ENCODE measurements at places on chromosomes 5 and 9. TPM values are rescaled to one million over a fixed set of nuclear protein-coding genes. Genes with fewer than 3 reads are reported as not detected.

ZCCHC9 gene
- total RNA-seq = 34.9 TPM

FGD3 gene
- total RNA-seq = not detected

PCDHB15 gene
- 1.8 TPM for total RNA-seq

KIF4B gene
- under 0.01 TPM for total RNA-seq

PRRX2 gene
- total RNA-seq = 4.6 TPM

MPDZ gene
- total RNA-seq = 59.1 TPM

BTNL8 gene
- not detected for total RNA-seq

ZNF354B gene
- 9.4 TPM for total RNA-seq

C6 gene
- total RNA-seq = 0.26 TPM

CCDC192 gene
- not detected for total RNA-seq

MYORG gene
- 0.83 TPM for total RNA-seq

- no peak for DNase-seq
Observed at GRCh38 chr9:33959725-33960124, 89.0 kb downstream of the UBAP2 start.

GRCh38 chr5:172280929-172281328 lies 2.6 kb downstream of the UBTD2 start:
- peak; percentile 54 for DNase-seq

DNA sequence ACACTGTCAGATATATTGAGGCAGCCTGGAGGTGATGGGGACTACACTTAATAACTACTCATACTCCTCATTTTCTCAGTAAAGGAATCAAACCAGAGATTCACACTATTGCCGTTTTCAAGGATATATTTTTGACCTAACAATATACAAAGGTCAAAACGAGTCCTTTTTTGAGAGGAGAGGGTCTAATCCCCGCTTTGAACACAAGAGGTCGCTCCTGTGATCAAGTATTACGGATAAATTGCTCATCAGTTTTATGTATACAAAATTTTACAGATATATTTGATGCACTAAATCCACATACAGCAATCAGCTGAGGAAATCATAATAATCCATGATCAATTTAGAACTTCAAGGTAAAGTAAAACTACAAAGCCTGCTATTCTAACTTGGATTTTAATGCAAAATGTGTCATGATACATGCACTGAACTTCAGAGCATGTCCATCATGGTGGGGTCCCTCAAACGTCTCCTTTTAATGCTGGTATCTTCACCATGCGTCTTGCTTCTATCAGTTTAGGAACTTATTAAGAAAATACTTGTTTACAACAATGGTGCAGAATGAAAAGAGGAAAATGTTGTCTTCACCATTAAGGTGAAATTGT lies 2.5 kb upstream of the ISL1 start:
- peak; percentile 36 for DNase-seq

GRCh38 chr5:173408946-173409345 lies 80.7 kb upstream of the STC2 start:
- no peak for DNase-seq

DNA sequence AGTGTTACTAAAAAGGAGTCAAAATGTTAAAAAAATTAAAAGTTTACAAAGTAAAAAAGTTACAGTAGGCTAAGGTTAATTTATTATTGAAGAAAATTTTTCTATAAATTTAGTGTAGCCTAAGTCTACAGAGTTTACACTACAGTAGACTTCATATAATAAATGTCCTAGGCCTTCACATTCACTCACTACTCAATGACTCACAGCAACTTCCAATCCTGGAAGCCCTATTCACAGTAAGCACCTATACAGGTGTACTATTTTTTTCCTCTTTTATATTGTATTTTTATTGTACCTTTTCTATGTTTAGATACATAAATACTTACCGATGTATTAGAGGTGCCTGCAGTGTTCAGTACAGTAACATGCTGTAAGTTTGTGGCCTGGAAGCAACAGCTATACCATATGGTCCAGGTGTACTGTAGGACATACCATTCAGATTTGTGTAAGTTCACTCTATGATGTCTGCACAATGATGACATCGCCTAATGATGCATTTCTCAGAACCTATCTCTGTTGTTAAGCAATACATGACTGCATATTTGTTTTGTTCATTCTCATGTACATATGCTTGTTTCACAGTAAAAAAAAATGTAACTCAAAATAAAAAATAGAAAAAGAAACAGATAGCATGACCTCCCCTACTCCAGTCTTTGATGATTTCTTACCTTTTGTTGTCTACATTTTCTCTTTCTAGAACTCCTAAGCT lies 64.7 kb downstream of the NR3C1 start:
- DNase-seq = peak; percentile 73

- no peak for DNase-seq
Observed at GRCh38 chr5:2105141-2105540, 222.4 kb upstream of the IRX4 start.

DNA sequence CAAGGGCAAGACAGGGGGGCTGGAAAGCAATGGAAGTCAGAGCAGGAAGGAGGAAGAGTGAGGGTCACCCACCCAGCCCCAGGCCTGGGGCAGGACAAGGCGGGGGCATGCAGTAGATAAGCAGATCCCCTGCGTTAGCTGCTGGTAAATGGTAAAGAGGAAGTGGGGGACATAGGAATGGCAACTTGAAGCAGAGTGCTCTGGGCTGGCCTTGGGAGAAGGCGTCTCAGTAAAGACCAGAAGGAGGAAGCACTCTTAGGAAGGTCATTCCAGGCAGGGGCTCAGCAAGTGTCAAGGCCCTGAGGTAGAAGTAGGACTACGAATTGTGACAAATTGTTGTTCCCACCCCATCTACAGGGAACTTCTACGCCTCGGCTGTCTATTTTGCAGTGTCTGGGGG lies 15.1 kb downstream of the TCOF1 start:
- no peak for DNase-seq

- no peak for DNase-seq
Observed at GRCh38 chr5:150596313-150596712, 44.1 kb upstream of the SYNPO start.

- peak; percentile 51 for DNase-seq
Observed at GRCh38 chr9:104961701-104962359, 33.9 kb upstream of the ABCA1 start.

DNA sequence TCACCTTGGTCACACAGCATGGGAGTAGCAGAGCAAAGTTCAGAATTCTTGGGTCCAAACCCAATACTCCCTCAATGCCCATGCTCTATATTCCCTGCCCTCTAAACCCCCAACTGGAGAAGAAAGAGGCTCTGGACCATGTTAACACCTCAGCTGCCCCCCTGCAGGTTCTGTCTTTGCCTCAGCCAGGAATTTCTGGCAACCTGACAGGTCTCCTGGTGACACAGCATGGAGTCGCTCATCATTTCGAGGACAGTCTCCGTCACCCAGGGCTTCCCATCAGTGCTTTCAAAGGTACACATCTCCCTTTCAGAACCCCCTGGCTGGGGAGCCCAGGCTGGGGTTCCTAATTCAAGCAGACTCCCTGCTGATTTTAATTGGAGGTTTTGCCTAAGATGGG lies 189.5 kb downstream of the BRINP1 start:
- DNase-seq = no peak

- peak; percentile 93 for DNase-seq
Observed at GRCh38 chr5:107673368-107674136, 2.8 kb upstream of the EFNA5 start.

GRCh38 chr5:61918611-61919010 lies 387.4 kb upstream of the KIF2A start:
- DNase-seq = no peak

- peak; percentile 47 for DNase-seq
Observed at GRCh38 chr5:73387601-73388305, 60.8 kb downstream of the FOXD1 start.

DNA sequence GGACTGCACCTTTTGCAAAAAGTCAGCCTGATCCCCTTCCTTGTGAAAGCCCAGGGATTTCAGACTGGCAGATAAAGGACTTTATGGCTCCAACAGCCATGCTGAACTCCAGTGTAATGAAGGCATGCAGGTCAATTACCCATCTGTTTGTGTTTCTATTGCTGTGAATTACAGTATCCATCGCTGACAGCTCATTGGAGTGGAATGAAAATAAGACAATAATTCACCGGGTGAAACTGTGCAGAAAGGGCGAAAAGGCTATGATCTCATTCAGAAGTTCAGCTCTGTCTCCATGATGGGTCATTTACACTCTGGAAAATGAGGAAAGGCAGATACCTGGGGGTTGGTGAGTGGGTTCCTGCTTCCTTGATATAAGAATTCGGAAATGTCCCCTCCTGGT lies 148.0 kb downstream of the BRINP1 start:
- no peak for DNase-seq

GRCh38 chr5:132222649-132223038 lies 5.0 kb downstream of the P4HA2 start:
- no peak for DNase-seq

DNA sequence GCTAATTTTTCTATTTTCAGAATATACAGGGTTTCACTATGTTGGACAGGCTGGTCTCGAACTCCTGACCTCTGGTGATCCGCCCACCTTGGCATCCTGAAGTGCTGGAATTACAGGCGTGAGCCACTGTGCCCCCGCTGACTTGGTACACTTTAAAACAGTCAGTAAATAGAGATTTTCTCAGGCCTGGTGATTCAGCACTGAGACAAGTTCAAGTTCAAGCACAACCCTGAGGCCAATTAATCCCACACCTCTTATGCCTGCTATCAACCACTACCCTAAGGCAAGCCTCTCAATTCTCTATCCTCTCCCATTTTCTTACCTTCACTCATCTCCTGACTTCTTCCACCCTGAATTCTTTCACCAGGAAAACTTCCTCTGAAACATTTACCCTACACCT lies 18.9 kb downstream of the MUSK start:
- no peak for DNase-seq

GRCh38 chr5:133883916-133884315 lies 84.5 kb downstream of the C5orf15 start:
- DNase-seq = no peak

GRCh38 chr5:135445306-135445985 lies 1.7 kb downstream of the DCANP1 start:
- no peak for DNase-seq

- peak; percentile 47 for DNase-seq
Observed at GRCh38 chr5:96909003-96909402, 26.9 kb upstream of the LNPEP start.

GRCh38 chr5:132225165-132226032 lies 2.3 kb downstream of the P4HA2 start:
- DNase-seq = peak; percentile 96

Data from fibroblast of lung (primary cell).